ENCODE measurements at places on chromosomes 16 and 17.

DNA sequence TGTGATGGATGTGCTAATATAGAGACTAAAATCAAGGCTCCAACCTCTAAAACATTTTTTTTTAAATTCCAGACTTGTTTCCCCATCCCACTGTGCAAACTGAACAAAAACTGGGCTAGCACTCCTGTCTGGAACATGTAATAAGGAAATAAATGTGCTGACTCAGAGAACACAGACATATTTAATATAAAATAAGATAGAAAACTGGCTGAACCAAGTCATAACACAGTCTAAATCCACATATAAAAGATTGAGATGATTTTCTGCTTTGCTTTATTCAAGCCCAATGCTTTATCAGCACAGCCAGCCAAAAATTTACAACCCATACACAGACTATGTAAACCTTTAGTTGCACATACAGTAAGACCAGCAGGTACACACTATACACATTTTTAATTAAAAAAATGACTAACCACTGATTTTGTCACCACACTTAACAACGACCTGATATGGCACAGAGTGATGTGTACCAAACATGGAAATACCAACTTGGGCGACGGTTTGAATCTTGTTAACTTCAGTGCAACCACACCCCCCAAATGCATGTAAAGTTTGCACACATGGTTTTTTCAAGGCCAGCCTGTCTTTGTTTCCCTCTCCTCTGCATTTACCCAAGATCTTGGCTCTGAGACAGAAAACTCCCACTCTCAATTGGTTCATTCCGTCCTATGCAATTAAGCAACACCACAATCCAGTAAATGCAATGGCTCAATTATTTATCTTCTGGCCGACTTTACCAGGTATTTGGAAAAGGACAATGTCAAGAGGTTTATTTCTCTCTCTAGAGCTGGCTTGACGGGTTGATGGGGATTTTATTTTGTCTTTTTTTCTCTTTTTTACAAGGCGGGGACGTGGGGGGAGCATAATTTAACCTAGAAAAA, 1.2 kb downstream of the STAT3 start:
- peak; percentile 75 for DNase-seq

GRCh38 chr17:36926226-36926625, 11.0 kb upstream of the LHX1 start:
- DNase-seq: no peak

- no peak for DNase-seq
These were observed 26.7 kb downstream of the PIMREG start for GRCh38 chr17:6470751-6471521.

- no peak for DNase-seq
These were observed 236.0 kb downstream of the UTP18 start for GRCh38 chr17:51496378-51496777.

DNA sequence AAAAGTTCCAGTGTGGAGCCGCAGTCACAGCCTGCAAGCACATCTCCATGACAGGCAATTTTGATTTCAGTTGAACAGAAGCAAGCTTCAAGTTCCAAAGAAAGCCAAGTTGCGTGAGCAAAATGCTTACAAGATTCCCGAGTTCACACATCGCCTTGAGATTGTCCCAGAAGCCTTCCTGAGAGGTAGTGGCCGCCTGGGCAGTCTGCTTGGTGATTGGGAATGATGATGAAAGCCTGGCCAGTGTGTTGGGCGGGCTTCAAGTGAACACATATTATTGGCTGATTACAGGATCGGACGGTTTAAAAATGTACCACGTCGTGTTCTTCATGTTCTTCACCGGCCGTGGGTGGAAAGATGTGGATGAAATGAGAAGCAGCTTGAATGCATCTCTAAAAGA, 185.5 kb downstream of the FOXL1 start:
- no peak for DNase-seq

DNA sequence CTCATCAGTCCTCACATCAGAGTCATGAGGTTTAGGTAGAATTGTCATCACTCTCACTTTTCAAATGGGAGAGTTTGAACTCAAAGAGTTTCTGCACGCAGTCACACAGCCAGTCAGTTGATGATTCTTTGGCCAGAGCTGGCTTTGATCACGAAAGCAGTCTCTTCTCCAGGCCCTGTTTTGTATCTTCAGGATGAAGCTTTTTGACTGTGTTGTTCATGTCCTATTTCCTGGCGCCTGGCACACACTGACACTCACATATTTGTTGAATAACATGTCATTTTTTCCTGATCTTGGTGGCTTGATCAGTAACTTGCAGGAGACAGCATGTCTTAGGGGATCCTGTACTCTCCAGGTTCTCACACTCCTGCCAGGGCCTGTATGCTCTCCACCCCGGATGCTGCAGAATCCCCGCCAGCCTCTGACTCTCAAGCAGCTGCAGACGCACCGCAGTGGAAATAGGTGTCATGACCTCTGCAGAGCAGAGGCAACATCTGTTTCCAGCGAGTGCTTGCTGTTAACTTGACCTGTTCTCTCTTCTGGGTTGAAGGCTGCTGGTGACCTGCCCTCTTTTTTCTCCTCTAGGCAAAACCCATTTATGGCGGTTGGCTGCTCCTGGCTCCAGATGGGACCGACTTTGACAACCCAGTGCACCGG, 33.0 kb downstream of the MPRIP start:
- DNase-seq: peak; percentile 63

DNA sequence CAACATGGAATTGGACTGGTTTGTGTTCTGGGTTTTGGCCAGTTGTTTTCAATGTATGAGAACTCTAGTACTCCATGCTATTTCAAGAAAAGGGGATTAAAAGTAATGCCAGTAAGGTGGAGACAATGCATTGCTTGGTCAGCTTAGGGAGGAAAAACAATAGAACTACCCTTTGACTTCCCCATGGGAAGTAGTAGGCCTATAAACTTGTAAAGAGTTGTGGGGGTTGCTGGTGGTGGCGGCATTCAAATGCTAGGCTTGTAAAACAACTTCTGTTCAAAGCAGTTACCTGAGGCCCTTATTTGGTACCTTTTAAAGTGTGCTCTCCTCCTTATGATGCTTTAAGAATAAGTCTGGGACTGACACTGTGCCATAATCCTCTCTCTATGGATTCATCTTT, 9.4 kb downstream of the MAP3K3 start:
- no peak for DNase-seq

GRCh38 chr17:39688475-39688835, 598 bp upstream of the PGAP3 start:
- DNase-seq: peak; percentile 73

- no peak for DNase-seq
These were observed 314.8 kb upstream of the GOT2 start for GRCh38 chr16:59048876-59049275.

GRCh38 chr17:16929035-16929680, 42.8 kb downstream of the TNFRSF13B start:
- DNase-seq: no peak

DNA sequence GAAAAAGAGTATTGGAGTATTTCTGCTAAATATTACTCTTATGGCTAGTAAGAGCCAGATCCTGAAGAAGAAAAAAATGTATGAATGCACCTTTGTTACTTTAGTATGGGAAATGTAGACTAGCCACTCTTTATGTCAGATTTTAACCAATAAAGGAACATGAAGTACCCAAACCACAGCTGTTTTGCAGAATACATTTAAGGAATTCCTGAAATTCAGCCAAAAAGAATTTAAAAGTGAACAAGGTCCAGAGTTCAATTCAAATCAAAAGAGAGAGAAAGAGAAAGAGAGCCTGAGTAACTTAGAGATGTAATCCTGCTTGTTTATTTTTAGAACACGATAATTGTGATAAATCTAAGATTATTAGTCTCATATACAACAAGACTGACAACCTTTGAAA, 1.2 kb downstream of the KCNJ16 start:
- no peak for DNase-seq

DNA sequence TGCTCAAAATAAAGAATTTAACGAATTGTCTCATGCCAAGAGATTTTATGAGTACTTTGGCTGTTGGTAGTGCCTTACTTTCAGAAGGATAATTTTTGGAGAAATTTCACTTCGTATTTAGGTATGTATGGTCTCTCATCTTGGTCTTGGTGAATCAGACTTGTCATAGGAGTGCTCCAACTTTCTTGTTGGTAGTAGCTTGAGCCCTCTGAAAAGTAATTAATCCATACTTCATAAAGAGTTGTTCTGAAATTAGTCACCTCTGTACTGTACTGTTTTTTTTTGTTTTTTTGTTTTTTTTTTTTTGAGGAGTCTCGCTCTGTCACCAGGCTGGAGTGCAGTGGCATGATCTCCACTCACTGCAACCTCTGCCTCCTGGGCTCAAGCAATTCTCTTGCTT, 11.6 kb downstream of the ZNRF1 start:
- no peak for DNase-seq

GRCh38 chr17:78789663-78790181, 7.6 kb upstream of the CYTH1 start:
- DNase-seq: peak; percentile 77

DNA sequence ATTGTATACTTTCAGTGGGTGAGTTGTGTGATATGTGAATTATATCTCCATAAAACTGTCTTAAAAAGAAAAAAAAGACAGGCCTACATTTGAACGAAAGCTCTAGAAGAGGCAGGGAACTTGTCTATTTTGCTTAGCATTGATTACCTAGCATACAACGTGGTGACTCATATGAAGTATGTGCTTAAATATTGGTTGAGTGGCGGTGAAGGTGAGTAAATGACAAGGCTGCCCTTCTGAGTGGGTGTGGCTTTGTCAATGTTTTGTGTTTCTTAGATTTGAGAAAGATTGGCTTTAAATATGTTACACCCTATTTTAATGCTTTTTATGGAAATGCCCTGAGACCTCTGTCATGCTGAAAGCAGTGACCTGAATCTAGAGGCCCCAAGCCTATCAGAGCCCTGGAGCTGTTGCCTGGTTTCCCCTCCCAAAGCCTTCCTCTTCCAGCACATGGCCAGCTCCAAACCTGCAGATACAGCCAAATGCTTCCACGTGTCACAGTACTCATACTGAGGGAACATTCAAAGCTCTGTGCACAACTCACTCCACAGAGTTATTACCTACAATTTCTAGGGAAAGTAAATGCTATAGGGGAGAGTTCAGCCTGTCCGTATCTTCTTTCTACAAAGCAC, 260.0 kb downstream of the PHKB start:
- DNase-seq: no peak

DNA sequence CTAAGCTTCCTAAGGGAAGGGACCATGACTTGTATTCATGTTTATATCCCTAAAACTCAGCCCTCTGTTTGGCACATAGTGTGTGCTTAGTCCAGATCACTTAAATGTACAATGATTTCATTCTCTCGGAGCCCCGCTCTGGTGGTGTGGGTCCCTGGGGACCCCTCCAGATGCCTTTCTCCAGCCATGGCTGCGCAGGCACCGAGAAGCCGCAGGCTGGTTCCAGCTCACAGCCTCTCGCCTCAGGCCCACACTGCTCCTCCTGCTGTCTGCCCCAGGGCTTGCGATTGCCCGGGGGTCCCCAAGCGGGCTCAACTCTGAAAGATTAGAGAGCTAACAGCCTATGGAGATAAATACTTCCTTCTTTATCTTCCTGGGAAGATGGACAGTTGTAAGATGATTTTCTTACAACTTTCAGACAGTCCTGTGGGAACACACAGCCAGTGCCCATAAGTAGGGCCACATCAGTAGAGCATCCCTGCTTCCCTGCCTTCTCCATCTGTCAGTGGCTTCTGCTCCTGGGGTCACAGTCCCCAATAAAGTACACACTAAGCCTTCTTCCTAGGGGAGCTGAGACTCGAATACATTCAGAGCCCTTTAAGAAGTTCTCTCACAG, 66.2 kb downstream of the CENPV start:
- peak; percentile 64 for DNase-seq

DNA sequence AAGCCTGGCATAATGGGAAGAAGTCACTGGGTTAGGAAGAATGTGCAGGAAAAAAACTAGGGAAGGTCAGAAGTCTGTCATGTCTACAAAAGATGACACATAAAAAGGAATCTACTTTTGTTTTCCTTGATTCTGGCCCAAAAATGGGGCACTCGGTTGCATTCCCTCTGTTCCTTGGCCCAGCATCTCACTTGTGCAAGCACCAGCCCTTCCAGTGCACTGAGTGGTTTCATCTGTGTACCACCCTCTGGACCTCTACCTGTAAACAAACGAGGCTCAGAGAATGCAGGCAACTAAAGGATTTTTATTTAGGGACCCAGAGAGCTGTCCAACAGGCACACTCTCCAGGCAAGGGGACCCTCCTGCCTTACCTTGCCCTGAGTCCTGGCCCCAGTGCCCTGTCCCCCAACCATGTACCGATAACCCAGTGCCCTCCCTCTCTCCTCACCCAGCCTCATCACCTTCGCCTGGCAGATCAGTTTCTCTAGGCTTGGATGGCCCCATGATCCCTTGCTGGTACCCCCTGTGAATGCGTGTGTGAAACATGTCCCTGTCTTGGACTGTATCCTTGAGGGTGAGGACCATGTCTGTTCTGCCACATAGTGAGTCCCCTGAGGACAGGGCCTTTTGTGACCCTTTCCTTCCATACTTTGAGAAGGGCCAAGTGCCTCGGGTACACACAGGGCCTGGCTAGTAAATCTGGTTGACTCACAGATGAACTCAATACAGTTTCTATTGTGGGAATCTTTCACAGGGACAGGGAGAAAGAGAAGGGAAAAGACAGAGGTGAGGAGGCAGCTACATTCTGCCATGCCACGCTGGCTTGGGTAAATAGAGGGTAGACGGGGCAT, 13.3 kb downstream of the NXPH3 start:
- no peak for DNase-seq

- no peak for DNase-seq
These were observed 315.1 kb upstream of the EEF2KMT start for GRCh38 chr16:5412731-5413130.

GRCh38 chr16:17272716-17273115, 198.0 kb downstream of the XYLT1 start:
- DNase-seq: no peak

GRCh38 chr17:66468241-66469087, 166.1 kb downstream of the PRKCA start:
- DNase-seq: no peak
